ENCODE measurements at places on chromosomes 7 and 10. TPM values are rescaled to one million over a fixed set of nuclear protein-coding genes. Genes with fewer than 3 reads are reported as not detected.

SGCE gene
- total RNA-seq, result 39.4 TPM

CRTAC1 gene
- not detected for total RNA-seq

HMX2 gene
- not detected for total RNA-seq

FAM25A gene
- total RNA-seq, result not detected
